ENCODE measurements at places on chromosomes 12 and 14.

- DNase-seq, result no peak
These were observed 4.0 kb upstream of the AACS start for GRCh38 chr12:125061229-125061628.

GRCh38 chr14:103401223-103402214 lies 16.3 kb downstream of the MARK3 start:
- DNase-seq, result no peak

DNA sequence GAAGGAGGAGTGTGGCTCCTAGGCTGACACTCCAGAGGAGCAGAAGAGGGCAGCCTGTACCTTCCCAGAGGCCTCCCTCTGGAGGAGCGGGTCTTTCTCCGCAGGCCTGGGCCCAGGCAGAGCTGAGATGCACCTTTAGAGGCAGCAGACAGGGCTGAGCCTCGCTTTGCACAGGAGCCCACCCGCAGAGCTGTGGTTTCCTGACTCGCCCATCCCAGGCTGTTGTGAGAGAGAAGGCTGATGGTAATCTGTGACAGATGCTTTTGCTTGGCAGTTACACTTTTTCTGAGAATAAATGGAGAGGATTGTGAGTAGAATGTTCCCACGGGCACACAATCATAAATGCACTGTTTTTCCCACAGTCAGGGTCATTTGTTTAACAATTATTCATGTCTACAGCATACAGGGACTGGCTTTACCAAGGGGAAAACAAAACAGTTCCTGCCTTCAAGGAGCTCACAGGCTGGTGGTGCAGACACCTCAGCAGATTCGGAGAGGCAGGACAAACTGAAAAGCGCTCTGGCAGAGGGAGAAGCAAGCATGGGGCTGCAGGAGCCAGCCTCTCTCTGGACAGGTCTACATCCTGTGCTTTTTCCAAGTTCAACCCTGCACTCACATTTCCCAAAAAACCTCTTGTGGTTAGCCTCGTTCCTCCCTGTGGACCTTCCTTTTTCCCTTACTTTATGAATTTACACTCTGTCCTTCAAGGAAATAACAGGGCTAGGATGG lies 13.9 kb downstream of the EVL start:
- no peak for DNase-seq

DNA sequence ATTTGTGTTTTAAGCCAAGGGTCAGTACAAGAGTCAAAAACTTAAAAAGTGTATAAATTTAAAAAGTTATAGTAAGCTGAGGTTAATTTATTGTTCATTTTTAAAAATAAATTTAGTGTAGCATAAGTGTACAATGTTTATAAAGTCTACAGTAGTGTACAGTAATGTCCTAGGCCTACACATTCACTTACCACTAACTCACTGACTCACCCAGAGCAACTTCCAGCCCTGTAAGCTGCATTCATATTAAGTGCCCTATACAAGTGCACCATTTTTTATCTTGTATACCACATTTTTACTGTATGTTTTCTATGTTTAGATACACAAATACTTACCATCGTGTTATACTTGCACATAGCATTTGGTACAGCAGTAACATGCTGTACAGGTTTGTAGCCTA lies 37.7 kb downstream of the GPR137C start:
- DNase-seq, result no peak

- no peak for DNase-seq
These were observed 14.2 kb downstream of the EPYC start for GRCh38 chr12:90990611-90991010.

DNA sequence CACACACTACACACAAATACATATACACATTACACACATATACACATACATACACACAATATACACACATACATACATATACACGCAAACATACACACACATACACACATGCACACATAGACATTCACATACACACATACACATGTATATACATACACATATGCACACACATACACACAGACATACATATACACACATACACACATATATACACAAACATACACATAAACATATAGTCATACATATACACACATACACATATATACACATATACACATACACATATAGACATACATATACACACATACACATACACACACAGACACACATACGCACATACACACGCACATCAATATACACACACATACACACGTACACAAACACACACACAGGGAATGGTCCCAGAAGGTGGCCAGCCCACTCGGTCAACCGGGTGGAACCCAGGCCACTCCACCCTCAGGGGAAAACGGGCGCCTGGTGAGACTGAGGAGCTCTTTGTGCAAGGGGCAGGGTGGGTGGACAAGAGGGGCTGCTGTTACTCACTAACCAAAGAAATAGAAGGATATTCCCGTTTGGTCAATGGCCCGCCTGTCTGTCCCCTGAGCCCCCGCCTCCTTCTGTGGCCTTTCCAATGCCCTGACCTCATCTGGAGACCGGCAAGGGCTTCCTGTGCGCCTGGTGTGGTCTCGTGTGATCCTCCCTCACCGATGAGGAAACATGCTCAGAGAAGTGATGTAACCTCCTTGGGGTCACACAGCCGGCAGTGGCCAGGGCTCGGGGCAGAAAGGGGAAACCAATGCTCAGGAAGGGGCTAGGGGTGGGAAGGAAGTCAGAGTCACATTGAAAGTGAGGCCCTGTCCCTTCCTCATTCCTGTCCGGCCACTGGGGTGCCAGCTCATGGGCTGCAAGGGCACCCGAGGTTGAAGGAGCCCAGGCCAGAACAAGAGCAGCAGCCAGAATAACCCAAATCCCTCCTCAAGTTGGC lies 5.3 kb downstream of the TRPV4 start:
- DNase-seq, result peak; percentile 29

GRCh38 chr14:55986069-55986468 lies 132.1 kb upstream of the PELI2 start:
- no peak for DNase-seq

DNA sequence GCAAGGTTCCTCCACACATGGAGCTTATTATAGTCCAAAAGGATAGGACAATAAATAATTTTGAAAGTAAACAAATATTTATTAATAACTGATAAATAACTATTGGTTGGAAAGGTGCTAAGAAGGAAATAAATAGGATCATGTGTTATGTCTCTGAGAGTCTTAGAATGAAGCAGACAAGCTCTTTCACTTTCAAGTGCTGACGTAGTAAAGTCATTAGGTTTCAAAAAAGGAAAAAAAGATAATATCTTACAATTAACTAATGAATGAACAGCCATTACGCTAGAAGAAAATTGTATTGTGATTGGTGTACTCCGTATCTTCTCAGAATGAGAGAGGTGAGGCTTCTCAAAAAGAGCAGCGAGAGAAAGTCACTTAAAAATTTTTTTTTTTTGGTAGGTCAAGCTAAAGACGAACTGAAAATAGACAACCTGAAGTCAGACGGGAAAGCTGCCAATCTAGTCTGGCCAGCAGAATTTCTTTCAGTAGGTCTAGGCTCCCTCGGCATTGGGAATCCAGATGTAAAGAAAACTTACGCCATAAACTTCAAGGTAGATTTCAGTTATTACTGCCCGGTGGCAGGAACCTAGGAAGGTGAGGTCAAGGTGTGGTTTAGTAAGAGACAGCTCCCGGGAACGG lies 583 bp upstream of the LEMD3 start:
- no peak for DNase-seq

DNA sequence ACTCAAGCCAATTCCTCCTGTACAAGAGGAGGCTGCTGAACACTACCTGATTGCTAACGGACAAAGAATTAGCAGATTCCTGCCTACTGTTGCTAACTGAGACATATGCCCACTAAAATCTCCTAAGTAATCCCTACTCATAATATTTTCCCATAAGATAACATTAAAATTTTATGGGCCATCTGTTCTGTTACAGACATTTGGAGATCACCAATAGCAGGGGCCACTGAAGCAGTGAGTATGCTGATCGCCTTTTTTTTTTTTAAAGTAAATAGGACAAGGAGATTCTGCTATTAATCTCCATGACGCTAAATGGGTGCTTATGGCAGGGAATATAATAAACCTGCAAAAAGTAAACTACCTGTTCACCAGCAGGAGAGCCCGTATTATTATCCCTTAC lies 292.9 kb downstream of the MED13L start:
- DNase-seq, result no peak

DNA sequence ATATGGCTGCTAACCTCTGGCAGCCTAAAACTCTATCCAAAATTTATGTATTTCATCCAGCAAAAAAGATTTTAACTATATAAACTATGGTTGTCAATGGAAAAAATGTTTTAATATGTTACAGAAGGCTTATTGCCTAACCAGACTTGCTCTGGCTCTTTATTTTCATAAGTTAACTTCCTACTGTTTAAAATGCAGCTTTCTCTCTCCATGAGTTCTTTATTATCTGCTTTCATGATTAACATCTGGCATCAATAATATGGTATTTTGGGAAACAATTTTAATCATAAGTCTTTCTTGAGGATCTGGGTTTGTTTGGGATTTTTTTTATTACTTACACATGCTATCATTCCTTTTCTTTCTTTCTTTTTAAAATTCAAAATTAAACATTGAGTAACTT lies 20.5 kb downstream of the KERA start:
- DNase-seq, result no peak

GRCh38 chr14:64636208-64636979 lies 67.8 kb upstream of the PLEKHG3 start:
- peak; percentile 61 for DNase-seq

DNA sequence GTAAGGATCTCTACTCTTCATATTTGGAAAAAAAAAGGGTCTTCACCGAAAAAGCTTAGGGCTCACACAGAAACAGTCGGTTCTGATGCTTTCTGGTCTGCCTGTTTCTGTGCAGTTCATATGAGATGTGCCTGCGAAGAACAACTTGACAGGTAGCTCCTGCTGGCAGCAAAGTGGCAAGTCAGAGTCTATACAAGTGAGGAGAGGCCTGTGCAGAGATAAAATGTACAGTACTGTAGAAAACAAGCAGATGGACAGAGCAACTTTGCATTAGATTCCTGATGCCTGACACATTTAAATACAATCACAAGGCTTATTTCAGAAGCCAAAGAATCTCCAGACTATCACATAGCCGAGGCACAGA lies 936.0 kb downstream of the DIO2 start:
- no peak for DNase-seq

DNA sequence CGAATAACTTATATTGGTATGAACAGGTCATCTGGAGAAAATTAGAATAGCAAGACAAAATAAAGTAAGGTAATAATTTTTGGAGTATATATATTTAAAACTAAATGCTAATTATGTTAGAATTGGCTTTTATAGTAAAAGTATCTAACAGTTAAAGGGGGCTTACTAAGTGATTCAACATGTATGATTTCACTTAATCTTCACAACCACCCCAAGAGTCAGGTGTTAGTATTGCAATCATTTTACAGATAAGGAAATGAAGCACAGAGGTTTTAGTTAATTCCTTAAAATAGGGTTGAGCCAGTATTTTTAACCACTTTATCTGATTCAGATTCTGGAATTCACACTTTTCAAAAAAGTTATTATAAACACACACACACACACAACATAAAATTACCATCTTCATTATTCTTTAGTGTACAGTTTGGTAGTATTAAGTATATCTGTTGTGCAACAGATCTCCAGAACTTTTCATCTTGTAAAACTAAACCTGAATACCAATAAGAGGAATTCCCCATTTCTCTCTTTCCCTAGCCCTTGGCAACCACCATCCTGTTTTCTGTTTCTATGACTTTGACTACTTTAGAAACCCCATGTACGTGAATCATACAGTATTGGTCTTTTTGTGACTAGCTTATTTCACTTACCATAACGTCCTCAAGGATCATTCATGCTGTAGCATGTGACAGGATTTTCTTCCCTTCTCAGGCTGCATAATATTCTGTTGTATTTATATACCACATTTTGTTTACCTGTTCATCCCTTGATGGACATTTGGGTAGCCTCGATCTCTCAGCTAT lies 12.5 kb downstream of the A2M start:
- no peak for DNase-seq

DNA sequence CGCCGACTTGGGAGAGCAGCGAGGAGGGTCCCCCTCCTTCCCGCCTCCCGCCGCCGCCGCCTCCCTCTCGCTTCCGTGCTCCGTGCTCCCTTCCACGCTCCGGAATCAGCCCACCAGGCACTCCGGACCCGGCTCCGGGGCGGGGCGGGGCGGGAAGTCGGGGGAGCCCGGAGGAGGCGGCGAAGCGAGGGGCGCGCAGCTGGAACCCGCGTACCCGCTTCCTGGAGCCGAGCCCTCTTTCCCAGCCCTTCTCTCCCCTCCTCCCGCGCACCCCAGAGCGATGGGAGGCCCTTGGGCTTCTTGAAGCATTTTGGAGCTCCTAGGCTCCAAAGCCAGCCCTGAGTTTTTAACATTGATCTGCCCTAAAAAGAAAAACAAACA lies at the start of gene SYNDIG1L:
SYNDIG1L (minus strand) TSS at position 9 of the 381 bp plus-strand sequence. CDS start 16,466 bp downstream, outside the sequence.
- DNase-seq, result no peak

DNA sequence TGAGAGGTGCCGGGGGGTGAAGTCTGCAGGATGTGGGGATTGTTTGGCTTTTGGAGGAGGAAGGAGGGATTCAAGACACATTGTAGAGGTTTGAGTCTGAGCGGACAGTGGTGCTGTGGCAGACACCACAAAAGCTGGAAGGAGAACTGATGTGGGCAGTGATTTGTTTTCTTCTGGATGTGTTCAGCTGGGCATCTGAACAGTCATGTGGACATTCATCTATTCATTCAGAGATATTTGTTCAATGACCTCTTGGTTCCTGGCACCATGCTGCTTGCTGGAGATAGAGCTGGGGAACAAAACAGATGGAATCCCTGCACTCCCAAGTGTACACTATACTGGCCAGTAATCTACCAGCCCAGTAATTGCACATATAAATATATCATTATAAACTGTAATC lies 64.0 kb downstream of the PTPN11 start:
- DNase-seq, result peak; percentile 89

DNA sequence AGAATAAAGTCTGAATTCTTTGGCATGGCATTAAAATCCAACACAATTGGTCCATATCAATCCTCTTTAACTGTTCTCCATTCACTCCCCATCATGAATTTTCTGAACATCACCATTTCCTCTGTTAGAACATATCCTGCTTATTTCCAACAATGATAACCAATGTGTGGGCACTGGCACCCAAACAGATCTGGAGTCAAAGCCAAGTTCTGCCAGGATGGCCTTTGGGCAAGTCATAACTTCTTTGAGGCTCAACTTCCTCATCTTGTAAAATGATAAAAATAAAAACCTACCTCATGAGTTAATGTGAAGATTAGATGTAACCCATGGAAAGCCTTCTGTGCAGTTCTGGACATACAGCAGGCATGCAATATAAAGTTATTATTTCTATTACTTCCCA lies 12.5 kb downstream of the PAWR start:
- no peak for DNase-seq

DNA sequence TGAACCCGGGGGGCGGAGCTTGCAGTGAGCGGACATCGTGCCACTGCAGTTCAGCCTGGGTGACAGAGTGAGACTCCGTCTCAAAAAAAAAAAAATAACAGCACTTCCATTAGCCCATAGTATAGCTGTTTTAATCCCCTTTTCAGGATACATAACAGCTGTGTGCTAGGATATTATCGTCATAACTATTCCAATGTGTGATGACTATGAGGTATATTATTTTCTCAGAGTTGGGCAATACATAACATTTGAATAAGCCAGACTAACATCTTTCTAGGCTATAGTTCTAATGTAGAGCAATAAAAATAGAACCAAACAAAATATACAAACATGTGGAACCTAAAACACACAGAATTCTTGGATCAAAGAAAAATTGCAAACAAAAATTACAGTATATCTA lies 57.1 kb downstream of the MARK3 start:
- DNase-seq, result no peak
